ENCODE measurements at places on chromosomes 2 and 18.
A peak's percentile ranks its signal among the peaks of the same experiment; 100 is the strongest.

- DNase-seq = no peak
These were observed 88.0 kb downstream of the ATP8B1 start for GRCh38 chr18:57715073-57715472.

DNA sequence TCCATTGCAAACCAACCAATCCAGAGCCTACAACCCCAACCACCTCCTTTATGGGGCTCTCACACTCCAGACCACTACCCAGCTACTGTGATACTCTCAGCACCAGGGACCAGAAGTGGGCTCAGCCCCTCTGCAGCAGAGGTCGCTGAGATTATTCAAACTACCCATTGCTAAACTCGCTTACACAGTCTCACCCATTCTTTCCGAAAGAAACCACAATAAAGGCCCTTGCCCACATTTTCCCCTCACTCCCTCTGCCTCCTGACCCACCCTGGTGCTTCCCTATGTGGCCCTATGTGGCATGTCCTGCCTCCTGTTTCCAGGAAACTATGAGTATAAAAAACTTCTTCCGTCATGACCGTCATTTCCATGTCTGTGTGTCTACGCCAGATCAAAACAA, 10.7 kb downstream of the TEX51 start:
- DNase-seq = no peak

DNA sequence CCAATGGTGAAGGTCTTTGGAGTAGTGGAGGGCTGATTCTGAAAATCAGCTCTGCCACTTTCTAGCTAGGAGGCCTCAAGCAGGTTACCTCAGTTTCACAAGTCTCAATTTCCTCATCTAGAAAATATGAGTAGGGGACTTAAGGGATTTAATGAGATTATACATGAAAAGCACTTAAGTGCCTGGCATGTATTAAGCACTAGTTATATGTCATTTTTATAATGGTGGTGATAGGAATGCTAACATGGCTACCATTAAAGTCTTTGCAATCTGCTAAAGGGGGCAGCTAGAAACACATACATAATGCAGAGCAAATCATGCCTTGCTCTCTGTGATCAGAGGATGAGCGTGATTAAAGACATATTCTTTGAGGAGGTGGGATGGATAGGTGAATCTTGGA, 640.9 kb upstream of the ZEB2 start:
- DNase-seq = no peak

DNA sequence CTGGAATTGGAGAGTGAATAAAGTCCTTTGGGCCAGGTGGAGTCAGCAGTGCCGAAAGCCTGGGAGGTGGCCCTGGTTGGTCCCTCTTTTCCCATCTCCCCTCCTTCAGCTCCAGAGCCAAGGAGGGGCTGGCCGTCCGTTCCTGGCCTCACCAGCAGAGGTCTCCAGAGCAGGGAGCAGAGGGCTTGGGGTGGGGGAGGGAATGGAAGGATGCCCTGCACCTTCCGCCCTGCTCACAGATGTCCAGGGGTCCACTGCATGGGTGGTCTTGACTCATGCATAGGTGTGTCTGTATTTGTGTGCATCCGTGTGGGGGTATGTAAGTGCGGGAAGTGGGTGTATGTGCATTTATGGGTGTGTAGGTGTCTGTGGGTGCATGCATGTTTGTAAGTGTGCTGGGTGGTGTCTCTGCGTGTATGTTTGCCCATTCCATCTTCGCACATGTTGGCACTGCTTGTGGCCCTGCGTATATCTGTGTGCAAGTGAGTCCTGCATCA, 201.8 kb downstream of the ZFP36L2 start:
- peak; percentile 76 for DNase-seq

- DNase-seq = no peak
These were observed 45.9 kb upstream of the REG3G start for GRCh38 chr2:78979380-78980151.

GRCh38 chr2:190053426-190053825, 9.1 kb downstream of the MSTN start:
- DNase-seq = no peak

- DNase-seq = no peak
These were observed 81.4 kb upstream of the LPIN2 start for GRCh38 chr18:3094338-3094684.

GRCh38 chr18:71293322-71293721, 1004.5 kb downstream of the SOCS6 start:
- no peak for DNase-seq

- DNase-seq = peak; percentile 70
These were observed 14.7 kb upstream of the EML6 start for GRCh38 chr2:54708584-54709335.

GRCh38 chr18:42229211-42230210, 274.5 kb downstream of the PIK3C3 start:
- no peak for DNase-seq

DNA sequence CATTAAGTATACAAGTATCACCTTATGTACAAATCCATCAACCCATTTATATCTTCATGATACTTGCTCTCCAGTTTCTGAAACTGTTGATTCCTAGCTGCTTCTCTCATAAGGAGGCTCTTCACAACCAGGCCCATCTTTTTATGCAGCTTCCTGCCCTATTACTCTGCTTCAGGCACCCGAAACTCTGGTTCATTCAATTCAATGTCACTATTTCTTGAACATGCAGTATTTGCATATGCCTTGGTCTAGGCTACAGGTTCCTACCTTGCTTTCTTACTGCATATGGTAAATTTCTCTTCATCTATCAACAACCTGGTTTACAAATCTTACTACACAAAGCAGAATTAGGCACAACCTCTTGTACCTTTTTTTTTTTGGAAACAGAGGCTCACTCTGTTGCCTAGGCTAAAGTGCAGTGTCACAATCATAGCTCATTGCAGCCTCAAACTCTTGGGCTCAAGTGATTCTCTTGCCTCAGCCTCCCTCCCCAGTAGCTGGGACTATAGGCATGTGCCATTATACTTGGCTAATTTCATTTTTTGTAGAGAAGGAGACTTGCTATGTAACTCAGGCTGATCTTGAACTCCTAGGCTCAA, 2.7 kb upstream of the CDKL4 start:
- no peak for DNase-seq

- DNase-seq = no peak
These were observed 8.1 kb upstream of the BMP10 start for GRCh38 chr2:68879296-68879695.

DNA sequence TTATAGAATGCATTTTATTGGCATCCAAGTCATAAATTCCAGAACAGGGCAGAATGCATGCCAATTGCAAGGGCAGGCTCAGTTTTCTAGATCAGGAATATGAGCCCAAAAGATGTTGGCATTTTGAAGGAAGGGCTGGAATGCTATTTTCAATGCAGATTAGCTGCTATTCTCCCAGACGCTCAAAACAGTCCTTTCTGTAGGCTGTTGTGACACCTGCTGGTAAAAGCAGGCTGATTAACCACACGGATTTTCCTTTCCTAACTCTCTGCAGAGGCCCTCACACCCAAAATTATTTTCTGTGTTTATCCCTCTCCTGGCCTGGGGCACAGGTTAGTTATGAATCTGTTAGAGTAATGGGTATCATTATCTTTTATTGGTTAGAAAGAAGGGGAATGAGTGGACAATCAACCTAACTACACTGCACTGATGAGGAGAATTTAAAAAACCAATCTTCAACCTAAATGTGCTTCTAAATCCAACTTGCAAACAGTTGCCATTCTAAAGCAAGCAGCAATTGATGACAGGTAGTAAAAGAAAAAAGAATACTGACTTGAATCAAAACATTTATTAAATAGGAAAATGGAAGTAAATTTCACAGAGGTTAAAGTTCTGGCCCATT, 94.0 kb downstream of the PLA2R1 start:
- DNase-seq = no peak

GRCh38 chr2:235219048-235219447, 267.2 kb downstream of the SH3BP4 start:
- no peak for DNase-seq

DNA sequence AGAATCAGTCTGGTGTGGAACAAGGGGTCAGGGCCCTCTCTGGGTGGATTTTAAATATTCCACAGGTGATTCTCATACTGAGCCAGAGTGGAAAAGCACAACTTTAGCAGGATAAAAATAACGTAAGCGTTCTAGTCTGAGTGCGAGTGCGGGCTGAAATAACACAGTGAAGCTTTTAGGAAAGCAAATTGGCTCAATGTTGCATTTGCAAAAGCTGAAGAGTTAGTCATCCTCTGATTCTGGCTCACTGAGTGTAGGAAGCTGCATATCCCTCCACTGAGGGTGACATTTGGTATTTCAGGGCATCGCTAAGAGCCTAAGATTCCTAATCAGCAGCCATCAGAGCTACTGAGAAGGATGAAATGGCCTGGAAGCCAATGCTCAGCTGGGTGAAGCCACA, 134.7 kb downstream of the RIF1 start:
- no peak for DNase-seq

- no peak for DNase-seq
These were observed 18.0 kb downstream of the LRPPRC start for GRCh38 chr2:43977677-43978375.

- no peak for DNase-seq
These were observed 493.1 kb downstream of the CPS1 start for GRCh38 chr2:211049321-211050018.

- no peak for DNase-seq
These were observed 78.6 kb upstream of the GALNT5 start for GRCh38 chr2:157178874-157179273.

DNA sequence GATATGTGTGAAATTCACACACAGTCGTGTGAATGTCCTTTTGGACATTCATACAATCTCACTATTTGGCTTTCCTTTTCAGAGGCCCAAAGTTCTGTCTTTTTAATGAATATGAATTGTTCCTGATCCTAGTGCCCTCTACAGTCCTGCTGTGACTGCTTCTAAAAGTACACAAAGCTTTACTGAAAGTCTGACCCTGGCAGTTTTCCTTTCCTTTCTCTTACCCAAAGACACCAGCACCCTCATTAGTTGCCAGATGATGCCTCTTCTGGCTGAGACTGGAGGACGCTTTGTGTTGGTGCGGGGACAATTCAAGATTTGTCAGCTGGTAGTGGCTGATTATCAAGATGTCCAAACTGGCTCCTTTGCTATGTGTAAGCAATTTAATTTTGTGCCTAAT, 81.8 kb upstream of the CDCA7 start:
- DNase-seq = no peak

DNA sequence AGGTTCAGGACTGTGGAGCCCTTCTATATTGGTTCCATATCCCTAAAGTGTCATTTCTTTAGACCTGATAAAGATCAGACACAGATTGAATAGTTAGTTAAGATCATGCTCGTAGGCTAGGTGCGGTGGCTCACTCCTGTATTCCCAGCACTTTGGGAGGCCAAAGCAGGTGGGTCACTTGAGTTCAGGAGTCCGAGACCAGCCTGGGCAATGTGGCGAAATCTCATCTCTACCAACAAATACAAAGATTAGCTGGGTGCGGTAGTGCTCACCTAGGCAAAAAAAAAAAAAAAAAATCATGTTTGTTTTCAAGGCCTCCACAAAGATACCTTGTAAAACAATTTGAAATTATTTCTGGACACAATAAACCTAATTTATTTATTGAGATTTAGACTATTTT, 4.6 kb upstream of the ANKAR start:
- DNase-seq = no peak

DNA sequence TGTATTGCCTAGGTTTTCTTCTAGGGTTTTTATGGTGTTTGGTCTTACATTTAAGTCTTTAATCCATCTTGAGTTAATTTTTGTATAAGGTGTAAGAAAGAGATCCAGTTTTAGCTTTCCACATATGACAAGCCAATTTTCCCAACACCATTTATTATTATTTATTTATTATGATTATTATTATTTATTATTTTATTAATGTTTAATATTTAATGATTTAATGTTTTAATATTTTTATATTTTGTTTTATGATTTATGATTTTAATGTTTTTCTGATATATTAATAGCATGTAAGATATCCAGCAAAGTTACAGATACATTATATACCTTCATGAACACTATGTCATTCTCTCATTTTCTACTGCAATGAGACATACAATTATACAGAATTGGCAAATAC, 1082.0 kb downstream of the DSC3 start:
- DNase-seq = no peak

DNA sequence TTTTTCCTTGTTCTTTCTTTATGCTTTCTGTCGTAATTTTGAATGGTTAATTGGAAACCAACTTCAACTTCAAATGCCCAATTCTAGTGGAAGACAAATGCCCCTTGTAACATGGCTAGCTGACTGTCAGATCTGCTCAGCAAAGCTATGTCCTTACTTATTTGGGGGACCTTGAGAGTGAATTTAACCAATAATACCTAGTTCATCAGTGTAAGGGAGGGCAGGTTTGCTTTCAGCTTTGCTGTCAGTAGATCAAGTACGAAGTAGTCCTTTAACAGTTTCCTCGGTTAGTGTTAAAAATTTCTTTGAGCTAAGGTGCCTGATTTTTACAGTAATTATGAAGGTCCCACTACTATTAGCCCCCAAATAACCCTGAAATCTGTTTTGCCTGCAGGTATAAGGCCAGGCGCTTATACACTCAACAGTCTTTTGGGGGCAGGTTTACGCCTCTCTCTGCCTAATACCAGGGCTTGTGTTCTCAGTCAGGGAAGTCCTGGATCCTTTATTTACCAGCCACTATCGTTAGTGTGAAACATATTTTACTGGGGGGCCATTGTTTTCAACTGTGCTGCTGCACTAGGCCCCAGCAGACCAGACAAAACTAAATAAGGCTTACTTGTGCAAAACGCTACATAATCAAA, 165.1 kb upstream of the KCNJ3 start:
- DNase-seq = no peak

DNA sequence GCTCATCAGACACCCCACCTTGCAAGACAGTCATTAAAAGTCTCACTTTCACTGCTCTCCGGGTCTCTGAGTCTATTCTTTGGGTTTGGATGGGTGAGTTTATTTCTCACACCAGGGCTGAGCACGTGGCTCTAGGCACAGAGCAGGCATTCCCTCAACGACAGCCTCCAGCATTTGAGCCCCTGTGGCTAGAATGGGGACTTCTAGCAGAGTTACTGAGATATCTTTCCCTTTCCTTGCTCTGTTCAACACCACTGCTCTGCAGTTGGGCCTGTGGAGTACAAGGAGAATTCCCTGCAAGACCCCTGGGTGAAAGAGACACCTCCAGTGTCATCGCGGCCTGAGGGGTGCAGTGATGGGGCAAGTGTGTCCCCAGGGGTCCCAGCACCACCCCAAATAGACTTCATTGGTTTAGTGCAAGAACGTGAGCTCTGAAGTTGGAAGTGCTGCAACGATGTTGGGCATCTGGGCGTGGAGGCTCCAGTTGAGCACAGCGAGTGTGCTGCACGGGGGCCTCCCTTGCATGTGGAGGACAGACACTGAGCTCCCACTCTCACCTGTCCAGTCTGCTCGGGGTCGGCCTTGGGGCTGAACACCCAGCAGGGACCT, 184.1 kb upstream of the HS6ST1 start:
- no peak for DNase-seq

- no peak for DNase-seq
These were observed 36.9 kb upstream of the LIPG start for GRCh38 chr18:49524951-49525350.
